GM23248 (cell line): ENCODE measurements at places on chromosomes 4 and X. TPM values are rescaled to one million over a fixed set of nuclear protein-coding genes. Genes with fewer than 3 reads are reported as not detected.
A peak's percentile ranks its signal among the peaks of the same experiment; 100 is the strongest.

The REPS2 gene
- 0.11 TPM in 1 of 2 replicates, not detected in the other for total RNA-seq

- DNase-seq, result no peak
Measured at GRCh38 chr4:7806338-7807090, 133.1 kb downstream of the AFAP1 start.

The IGBP1 gene
- 57.3 and 59.1 TPM in 2 replicates for total RNA-seq

The GYG2 gene
- total RNA-seq, result 0.38 and 0.43 TPM in 2 replicates

The FDCSP gene
- not detected in 2 replicates for total RNA-seq

DNA sequence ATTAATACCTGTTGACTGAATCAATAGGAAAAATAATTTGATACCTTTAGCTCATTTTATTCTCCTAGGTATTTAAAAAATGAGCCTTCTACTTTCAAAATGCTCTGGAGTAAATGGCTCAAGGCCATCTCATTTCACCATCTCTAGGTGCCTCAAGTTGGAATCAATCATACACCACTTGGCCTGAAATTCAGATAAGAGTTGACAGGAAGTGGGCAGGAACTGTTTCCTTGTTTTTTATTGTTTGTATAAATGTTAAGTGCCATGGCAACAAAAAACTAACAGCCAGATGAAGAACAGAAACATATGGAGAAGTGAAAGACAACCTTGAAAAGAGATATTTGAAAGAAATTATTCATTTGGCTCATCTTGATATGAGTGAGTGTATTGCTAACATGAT is 12.4 kb downstream of the LIMCH1 start:
- DNase-seq, result no peak

- DNase-seq, result no peak
Measured at GRCh38 chr4:83931659-83932438, 395.9 kb downstream of the GPAT3 start.

DNA sequence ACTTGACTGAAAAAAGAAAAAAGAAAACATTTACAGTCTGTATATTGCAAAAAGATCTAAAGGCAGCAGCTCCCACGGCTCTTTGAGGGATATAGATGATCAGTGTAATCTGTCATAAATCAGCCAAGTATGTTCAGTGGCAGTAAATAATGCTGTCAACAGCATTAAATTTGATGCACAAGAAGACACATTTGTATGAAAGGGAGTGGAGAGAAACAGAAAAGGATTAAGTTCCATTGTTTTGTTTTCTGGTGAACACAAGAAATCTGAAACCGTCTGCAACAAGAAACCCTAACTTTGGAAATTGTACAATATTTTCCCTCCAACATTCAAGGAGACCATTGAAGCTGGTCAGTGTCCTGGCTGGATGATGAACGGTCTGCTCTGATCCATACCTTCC is 27.6 kb upstream of the C1QTNF7 start:
- DNase-seq, result no peak

GRCh38 chrX:102651242-102652011 is at the start of gene GPRASP1:
TSS of gene GPRASP1 (plus strand) at chrX:102651483. CDS start at chrX:102653914, 2,431 bp downstream.
- DNase-seq, result peak; percentile 59

DNA sequence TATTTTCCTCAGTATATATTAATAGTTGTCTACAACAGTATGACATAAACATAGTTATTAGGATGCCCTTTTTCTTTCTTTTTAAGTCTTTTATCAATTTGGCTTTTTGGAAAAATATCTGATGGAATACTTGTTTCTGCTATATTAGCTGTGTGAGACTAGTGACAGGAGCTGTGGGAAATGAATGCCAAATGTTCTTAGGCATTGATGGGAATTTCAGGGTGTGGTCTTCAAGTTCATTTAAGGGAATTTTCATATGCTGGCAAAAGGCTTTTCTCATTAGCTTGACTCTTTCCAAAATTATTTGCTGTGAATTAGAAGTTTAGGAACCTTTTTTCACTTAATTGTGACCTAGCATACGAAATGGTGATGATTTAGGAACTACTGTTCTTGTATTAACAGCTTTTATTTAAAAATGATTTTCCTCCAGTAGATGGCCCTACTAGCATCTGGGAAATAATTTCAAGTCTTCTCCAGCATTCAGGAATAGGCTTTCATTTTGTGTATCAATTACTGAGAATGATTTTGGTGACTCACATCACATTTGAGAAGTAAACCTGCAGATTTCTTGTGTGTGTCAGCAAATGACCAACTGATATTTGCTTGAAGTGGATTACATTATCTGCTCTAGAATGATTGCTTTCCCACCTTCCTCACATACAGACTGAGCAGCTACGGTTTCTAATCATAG is 70.9 kb downstream of the HTT start:
- DNase-seq, result peak; percentile 53

DNA sequence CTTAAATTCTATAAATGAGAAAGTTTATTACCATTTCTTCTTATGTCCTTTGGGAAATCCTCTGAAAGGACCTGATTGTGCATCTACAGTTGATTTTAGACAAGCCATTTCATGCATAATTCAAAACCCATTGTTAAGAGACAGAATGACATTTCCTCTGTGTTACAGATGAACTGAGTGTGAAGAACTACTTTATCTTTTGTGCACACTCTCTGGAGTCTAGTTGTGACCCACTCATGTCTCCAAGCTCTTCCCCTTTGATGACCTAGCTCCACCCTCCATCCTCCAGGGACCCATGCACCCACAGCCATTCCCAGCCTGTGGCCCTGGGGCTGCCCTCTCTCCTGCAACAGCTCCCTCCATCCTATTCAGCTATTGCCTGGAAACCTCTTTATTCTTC is 57.5 kb upstream of the BMPR1B start:
- DNase-seq, result no peak

- no peak for DNase-seq
Measured at GRCh38 chr4:1991596-1992434, 17.0 kb downstream of the NELFA start.

- peak; percentile 77 for DNase-seq
Measured at GRCh38 chrX:20362268-20363267, 95.9 kb upstream of the RPS6KA3 start.

The SLC6A8 gene
- 11.7 and 12.5 TPM in 2 replicates for total RNA-seq

DNA sequence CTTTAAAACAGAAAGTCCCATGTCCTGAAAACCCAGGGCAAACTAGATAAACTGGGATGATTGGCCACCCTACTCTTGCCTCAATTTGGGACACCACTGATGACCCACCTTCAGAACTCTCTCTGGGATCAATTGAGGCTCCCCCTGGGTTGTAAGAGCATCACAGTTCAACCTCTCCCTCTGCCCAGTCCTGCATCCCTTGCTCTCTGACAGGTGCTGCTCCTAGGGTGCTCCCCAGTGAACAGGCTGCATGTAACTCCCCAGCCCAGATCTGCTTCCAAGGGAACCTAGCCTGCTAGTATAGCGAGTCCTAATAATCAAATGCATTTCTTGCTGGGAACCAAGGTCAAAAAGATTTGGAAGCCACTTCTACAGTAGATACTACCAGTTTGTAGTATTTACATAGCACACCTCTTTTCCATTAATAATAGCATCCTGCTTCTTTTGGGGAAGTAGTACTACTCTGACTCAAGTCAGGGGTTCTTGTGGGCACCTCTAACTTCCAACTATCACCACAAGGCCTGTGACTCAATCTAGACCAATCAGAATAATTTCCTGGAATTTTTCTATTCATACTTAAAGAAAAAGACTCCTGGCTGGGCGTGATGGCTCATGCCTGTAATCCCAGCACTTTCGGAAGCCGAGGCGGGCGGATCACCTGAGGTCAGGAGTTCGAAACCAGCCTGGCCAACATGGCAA is 42.1 kb upstream of the SPINK2 start:
- peak; percentile 12 for DNase-seq

The CD38 gene
- total RNA-seq, result not detected in 2 replicates

DNA sequence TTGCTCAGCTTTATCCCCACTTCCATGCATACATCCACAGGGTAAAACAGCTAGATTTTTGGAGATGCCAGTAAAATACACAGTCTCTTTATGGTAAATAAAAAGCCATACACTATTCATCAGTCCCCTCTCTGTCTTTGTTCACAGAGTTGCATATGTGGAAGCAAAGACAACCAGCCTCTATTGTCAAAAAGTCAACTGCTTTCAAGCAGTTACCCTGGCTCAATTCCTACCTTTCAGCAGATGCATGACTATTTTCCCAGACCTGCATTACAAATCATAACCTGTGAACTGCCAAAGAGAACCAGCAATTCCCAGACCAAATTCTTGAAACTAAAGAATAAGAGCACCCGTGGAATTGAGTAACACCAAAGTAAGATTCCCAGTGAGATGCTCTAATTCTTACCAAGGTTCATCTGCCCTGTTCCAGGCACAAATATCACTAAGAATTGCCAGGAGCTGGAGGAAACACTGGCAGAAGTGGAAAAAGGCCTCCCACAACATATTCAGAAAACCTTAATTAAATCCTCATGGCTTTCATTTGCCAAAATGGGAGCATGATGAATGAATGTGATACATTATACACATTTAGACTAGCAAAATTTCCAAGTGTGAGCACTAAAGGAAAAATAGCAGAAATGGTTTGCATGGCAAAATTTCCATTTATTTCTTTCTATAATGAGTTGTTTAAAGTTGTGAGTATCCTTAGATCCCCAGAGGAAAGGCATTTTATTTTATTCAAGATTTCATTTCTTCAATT is 391.2 kb upstream of the ADGRL3 start:
- DNase-seq, result no peak

- peak; percentile 64 for DNase-seq
Measured at GRCh38 chrX:150035531-150035930, 97.2 kb upstream of the EOLA2 start.

The UBE2K gene
- total RNA-seq, result 22.3 and 26.7 TPM in 2 replicates

DNA sequence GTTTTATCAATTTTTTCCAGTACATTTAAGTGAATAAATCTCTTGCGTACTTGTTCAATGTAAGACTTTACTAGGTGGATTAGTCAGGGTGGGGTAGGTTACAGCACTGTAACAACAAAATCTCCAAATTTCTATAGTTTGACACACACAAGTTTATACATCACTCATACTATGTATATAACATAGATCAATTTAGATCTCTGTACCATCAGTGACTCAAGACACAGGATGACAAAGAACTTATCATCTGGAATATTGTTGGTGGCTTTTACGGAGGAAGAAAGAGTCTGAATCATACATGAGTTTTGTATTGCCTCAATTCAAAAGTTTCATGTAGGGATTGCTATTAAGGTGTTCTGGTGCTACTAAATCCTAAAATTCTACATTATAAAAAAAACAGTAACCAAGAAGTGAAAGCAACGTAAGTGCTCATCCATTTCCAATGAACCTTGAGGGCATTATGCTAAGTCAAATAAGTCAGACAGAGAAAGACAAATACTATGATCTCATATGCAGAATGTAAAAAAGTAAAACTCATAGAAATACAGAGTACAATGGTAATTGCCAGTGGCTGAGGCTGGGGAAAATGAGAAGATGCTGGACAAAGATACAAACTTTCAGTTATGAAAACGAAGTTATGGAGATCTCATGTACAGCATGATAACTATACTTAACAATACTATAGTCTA is 98.0 kb upstream of the DKK2 start:
- DNase-seq, result no peak

DNA sequence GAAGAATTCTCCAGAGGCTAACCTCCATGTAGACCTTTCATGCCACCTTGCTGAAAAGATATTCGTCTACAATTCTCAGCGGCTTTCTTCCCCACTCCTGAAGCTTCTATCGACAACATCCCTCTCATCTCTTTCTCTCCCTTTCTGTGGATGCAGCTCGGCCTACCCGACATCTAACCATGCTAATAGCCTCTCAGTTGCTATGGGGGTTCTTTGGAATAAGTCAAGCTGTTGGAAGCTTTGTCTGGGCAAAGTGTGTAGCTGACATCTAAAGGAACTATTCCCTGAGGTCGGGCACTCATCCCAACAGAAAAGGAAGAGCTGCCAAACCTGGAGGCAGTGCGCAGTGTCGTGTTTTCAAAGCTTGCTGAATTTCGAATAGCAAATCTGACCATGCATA is 192.1 kb downstream of the RBMX2 start:
- no peak for DNase-seq

GRCh38 chrX:120794525-120794975 is 81.1 kb downstream of the CT47B1 start:
- DNase-seq, result peak; percentile 52

DNA sequence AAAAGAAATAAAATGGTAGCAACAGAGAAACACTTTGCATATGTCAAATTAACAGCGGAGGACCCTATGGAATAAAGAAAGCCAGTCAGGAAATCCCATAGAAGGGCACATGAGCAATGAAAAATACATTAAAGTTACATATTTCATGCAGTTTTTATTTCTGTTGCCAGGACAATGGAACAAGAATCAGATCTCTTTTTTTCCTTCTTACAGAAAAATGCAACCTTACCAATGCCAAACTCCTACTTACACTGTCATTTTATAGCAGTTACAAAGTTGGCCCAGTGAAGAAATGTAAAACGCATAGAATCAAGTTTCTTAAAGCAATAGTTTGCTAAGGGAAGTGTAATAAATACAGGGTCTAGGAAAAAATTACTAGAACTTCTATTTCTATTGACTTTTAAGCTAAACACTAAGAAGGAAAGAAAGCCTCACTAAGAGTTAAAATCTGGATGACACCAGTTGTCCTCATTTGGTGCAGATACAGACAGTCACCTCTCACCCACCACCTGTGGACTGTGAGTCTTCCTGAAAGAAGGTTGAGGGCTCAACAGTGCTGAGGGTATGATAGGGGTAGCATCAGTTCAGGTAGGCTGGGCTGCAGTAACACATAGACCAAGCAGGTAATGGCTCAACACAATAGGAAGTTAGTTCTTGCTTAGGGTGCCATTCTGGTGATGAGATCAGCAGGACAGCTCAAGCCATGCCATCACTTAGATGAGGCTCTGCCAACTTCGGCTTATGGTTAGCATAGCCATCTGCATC is 224.6 kb downstream of the ANAPC10 start:
- no peak for DNase-seq

DNA sequence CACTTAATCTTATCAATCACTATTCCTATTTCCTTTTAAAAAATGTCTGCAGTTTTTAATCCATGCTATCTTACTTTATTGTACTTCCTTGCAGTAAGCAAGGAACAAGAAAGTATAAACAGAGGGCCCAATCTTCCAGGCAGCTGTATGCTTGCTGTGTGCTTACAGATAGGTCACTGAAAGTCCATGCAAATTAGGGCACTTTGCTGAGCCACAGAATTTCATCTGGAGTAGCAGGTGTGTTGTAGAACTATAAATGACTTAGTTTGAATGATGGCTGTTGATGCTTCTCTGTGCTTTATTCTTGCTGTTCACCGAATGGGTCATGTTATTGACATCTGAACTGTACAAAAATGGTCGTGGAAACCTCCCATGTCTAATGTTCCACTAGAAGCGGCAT is 154.6 kb downstream of the ATOH1 start:
- DNase-seq, result no peak

The UGT8 gene
- not detected in 2 replicates for total RNA-seq
